ENCODE measurements at places on chromosomes 13 and 19. TPM values are rescaled to one million over a fixed set of nuclear protein-coding genes. Genes with fewer than 3 reads are reported as not detected.

- no peak for DNase-seq
These were observed 61.7 kb downstream of the COLGALT1 start for GRCh38 chr19:17616961-17617806.

SOX1 gene
- not detected for total RNA-seq

C5AR2 gene
- not detected for total RNA-seq

DNA sequence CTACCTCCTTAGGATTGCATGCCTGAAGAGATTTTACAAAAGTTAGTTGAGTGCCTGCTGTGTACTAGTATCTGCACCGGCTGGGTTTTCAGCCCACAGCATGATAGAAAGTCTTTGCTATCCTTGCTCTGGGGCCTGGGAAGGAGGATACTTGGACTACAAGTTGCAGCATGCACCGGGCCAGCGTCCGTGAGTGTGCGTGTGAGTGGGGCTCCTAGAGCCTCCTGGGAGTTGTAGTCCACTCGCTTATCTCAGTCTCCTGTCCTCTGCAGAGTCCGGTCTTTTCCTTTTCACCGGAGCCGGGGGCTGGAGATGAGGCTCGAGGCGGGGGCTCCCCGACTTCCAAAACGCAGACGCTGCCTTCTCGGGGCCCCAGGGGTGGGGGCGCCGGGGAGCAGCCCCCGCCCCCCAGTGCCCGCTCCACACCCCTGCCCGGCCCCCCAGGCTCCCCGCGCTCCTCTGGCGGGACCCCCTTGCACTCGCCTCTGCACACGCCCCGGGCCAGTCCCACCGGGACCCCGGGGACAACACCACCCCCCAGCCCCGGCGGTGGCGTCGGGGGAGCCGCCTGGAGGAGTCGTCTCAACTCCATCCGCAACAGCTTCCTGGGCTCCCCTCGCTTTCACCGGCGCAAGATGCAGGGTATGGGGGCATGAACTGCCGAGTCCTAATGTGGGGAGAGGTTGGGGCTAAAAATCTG, 20.6 kb downstream of the BRSK1 start:
- DNase-seq, result no peak

GRCh38 chr19:7706955-7707456, 5.1 kb upstream of the FCER2 start:
- DNase-seq, result no peak

DNA sequence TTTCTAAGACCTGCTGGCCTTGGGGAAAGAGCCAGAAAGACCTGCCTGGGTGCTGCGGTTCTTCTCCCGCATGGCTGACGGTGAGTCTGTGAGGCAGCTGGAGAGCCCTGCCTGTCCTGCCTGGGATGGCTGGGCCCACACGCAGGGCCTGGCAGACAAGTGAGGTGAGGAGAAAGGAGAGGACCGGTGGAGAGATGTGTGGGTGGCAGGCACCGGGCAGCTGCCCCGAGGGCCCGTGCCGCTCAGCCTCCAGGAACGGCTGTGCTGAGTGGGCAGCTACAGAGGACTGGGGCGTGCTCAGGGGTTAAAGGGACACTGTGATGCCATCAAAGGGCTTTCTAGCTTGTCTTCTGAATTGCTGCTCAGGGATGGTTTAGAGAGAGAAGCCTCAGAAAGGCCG, 53.8 kb downstream of the MLLT1 start:
- DNase-seq, result peak; percentile 47

KIRREL2 gene
- not detected for total RNA-seq

LRRC63 gene
- not detected for total RNA-seq

PLIN4 gene
- total RNA-seq, result 0.32 TPM

KLF2 gene
- total RNA-seq, result 13.7 TPM

IL17D gene
- 6.9 TPM for total RNA-seq

SPRED3 gene
- 1.5 TPM for total RNA-seq

KLK12 gene
- total RNA-seq, result not detected

All from myocyte (in vitro differentiated cells).